ENCODE measurements at places on chromosomes 2 and 18.

GRCh38 chr2:60094450-60094929, 459.0 kb downstream of the BCL11A start:
- peak; percentile 75 for DNase-seq

DNA sequence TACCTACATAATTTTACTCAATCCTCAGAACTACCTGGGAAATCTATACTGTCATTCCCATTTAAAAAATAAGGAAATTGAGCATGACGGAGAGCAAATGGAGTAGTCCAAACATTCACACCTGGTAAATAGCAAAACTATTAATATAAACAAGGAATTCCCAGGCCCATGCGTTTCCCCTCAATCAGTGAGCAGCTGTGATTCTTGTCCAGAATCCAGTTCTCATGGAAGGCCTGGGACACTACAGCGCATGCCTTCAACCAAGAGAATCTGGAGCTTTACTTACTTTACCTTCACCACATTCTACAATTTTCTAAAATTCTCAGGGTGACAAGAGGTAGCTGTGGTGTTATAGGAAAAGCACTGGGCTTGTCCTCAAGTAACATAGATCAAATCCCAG, 259.0 kb downstream of the LRATD1 start:
- DNase-seq: no peak

DNA sequence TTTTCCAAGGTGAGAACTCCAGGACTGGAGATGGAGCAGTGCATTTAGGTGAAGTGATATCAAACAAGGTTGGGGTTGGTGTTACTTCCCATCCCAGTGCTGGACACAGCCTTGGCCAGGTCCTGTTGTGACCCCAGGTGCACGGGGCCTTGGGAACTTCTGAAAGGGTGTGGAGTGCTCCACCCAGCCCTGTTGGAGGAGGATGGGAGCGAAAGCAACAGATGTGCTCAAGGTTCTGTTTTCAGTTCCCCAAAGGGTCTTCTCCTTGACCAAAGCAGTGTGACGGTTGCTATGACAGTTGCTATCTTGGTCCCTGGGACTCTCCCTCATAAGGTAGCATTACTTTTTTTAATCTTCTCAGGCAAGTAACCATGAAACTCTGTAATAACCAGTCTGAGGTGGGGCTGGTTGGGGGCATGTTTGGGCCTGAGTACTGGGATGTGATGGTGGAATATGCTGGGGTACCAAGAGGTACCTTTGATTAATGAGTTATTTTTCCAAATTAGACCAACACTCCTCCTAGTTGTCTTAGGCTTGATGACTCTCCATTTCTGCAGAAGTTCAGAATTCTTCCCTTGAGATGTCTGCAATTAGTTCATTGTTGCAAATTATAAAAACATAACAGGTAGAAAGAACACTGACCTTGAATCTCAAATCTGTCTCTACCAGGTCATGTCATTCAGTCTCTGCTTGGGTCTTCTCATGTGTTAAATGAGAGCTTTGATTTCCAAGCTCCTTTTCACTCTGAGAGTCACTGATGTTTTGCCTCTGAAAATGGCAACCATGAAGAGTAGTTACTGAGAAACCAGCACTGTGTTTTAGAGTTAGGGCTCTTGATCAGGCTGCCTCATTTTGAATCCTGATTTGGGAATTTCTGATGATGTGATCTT, 154.5 kb downstream of the RPIA start:
- DNase-seq: no peak

GRCh38 chr2:187971893-187972292, 319.8 kb upstream of the GULP1 start:
- DNase-seq: no peak

DNA sequence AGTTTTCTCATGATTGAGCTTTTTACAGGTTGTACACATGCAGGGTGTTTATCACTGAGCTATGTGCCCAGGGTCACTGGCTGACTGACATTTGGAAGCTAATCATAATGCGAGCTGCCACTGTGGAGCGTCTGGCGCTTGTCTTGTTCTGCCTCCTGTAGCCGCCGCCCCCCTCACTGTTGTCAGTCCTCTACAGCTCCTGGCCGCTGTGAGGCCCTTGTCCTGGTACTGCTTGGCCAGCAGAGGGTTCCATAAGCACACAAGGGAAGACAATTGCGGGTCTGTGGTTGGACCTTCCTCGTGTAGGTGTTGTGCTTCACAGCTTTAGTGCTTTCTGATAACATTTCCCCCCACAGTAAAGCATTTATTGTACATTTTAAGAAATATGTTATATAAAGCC, 105.6 kb upstream of the LDLRAD4 start:
- DNase-seq: peak; percentile 81

- peak; percentile 38 for DNase-seq
Measured at GRCh38 chr18:34595690-34596089, 114.4 kb upstream of the DTNA start.

DNA sequence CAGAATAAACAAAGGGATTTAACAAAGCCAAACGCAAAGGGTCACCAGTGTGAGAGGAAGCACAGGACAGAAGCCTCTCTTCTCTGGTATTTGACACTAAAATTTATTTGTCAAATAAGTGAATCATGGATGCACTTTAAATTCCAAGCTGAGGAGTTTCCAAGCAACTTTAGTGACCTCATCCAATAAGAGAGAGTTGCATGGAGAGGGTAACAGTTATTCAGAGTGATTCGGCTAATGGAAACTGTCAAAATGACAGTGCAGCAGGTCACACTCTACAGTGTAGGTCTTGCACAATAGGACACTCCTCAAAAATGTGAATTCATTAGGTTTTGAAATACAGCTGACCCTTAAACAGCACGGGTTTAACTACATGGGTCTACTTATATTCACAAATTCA, 103.9 kb upstream of the ACVR1C start:
- DNase-seq: no peak

GRCh38 chr18:49967171-49967570, 153.8 kb upstream of the ACAA2 start:
- peak; percentile 54 for DNase-seq

- no peak for DNase-seq
Measured at GRCh38 chr2:195741191-195741590, 84.2 kb downstream of the SLC39A10 start.

- DNase-seq: no peak
Measured at GRCh38 chr2:43255296-43255910, 29.0 kb upstream of the ZFP36L2 start.

DNA sequence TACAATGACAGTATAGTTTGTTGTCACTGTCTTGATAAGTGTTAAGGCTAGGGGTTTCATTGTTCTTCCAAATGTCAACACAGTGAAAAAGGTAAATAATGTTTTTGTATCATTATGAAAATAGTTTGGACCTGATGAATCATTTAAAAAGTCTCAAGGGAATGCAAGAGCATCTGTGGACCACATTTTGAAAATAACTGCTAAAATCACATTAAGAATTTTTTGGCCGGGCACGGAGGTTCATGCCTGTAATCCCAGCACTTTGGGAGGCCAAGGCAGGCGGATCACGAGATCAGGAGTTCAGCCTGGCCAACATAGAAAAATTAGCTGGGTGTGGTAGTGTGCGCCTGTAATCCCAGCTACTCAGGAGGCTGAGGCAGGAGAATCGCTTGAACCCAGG, 10.3 kb downstream of the SCN1A start:
- DNase-seq: no peak

GRCh38 chr18:4755848-4756247, 300.7 kb upstream of the DLGAP1 start:
- DNase-seq: no peak

DNA sequence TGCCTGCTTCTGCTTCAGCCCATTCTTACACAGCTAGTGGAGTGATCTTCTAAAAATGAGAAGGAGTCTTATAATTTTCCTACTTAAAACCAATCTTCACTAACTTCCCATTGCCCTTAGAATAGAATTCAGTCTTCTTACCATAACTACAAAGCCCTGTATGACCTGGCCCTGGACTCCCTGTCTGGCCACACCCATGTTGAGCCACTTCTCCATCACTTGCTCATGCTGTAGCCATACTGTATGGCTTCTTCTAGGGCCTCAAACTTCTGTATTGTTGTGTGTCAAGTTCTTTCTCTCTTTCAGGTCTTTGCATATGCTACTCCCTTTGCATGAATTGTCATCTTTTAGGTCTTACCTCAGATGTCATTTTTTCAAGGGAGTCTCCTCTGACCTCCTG, 11.2 kb downstream of the DGUOK start:
- no peak for DNase-seq

GRCh38 chr18:500632-501405, at the start of gene COLEC12:
TSS of gene COLEC12 (minus strand) at chr18:500701. CDS start at chr18:500514, 187 bp downstream.
- DNase-seq: peak; percentile 68

DNA sequence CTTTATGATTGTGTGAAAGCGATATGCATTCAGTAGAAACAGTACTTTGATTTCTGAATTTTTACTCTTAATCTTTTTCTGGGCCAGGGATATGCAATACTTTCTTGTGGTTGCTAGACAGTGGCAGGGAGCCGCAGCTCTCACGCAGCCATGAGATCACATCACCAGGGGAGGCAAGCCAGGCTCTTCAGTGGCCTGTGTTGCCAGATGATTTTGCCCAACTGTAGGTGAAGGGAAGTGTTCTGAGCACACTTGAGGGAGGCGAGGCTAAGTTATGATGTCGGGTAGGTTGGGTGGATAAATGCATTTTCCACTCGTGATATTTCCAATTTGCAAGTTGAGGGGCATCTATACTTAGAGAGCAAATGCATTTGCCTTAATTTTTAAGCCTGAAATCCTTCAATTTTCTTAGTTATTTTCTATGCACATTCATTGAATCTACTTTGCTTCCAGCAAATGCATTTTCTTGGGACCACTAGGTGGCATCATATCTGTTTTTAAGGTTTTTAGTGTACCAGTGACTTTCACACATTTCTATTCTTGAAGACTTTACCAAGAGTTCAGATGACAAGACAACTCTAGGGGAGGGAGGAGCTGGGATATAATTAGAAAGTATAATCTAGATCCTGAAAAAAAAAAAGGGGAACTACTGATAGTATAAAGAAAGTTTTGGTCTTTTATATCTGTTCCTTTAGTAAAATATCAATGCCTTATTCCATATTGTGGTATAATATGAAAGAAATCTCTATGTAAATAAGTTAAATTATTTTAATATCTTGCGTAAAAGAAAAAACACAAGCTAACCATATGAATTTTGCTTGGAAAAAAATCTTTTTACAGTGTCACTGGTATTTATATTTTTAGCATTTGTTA, 643.3 kb downstream of the SOCS6 start:
- DNase-seq: peak; percentile 58
